A172 (cell line): ENCODE measurements at places on chromosomes 5 and 9.

GRCh38 chr9:111648066-111648465 lies 13.3 kb upstream of the GNG10 start:
- DNase-seq = no peak

DNA sequence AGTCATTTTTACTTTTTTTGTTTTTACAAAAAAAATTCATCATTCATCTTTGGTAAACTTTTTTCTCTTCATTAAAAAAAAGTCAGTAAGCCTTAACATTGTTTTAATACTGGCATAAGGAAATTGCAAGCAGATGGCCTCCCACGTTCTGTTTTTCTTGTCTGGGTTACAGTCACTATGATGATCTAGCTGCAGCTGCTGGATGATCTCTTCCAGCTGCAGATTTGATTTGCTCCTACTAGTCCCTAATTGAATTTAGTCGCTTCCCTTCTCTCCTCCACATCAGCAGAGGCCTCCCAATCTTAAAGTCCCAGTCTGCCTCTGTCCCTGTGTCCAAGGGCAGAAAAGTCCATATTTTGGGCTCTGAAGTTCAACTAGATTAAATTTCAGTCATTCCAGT lies 106.8 kb upstream of the PTGER4 start:
- DNase-seq = no peak

- no peak for DNase-seq
These were observed 16.7 kb upstream of the RNU6ATAC start for GRCh38 chr9:134180786-134181647.

- DNase-seq = no peak
These were observed 90.4 kb downstream of the SERINC5 start for GRCh38 chr5:80165452-80165851.

GRCh38 chr5:167030500-167031120 lies 1260.8 kb upstream of the WWC1 start:
- no peak for DNase-seq

DNA sequence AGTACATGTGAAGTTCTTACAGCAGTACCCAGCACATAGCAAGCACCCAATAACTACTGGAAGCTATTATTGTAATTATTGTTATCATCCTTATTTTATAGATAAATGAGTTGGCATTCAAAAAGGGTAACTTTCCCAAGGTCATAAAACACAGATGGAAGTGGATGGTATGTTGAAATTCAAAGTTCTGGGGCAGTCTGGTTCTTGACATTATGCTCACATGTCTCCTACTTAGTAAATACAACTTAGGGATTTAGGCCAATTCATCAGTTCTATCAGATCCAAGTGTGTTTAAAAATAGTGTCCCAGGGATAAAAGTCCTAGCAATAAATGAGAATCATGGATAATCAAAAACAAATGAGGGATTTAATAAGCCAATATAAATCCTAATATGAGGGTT lies 265.2 kb downstream of the ADAMTSL1 start:
- no peak for DNase-seq

- DNase-seq = peak; percentile 33
These were observed 4.9 kb upstream of the KIF4B start for GRCh38 chr5:155008669-155009068.
